ENCODE measurements at places on chromosomes 13 and 19. TPM values are rescaled to one million over a fixed set of nuclear protein-coding genes. Genes with fewer than 3 reads are reported as not detected.

DNA sequence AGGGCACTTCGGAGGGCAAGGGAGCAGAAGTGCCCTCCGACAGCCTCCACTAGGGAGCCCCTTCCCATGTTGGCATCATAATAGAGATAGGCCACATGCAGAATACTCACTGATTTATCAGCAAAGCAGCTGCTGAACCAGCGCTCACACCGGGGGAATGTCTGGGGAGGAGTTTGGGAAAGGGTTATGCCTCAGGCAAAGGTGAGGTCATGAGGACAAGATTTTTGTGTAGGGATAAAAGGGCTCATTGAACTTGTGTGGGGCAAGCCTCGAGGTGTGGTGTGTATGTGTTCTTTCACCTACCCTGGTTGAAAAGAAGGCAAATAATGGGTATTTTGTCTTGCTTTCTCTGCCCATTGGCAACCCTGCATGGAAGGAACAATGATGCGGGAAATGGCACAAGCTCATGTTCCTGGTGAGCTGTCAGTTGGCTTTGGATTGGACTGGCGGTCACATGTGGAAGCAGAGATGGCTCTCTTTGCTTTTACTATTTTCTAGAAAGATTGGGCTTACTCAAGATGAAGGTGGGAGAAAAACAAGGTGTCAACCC is 39.1 kb upstream of the SLC7A9 start:
- DNase-seq: no peak

DNA sequence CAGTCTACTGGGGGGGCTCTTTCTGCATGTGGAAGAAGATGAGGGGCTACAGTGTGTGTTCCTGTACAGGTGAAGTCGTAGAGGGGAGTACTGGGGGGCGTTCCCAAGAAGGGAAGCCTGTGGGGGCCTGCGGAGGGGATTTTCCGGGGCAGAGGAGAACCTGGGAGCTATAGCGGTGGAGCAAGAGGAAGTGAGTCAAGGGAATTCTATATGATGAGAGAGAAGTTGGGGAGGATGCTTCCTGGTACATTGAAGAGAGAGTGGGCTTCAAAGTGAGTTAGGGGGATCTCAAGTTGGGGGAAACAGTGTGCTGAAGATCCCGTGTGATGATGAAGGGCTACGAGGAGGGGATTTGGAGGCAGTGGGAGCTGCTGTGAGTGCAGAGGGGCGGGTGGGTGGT is 1.9 kb upstream of the CACNG8 start:
- DNase-seq: no peak

- no peak for DNase-seq
Observed at GRCh38 chr19:51468545-51468920, 9.8 kb upstream of the CEACAM18 start.

The SCN1B gene
- 1.5 TPM for total RNA-seq

The MYO9B gene
- total RNA-seq: 112 TPM

Measured in activated naive CD4-positive, alpha-beta T cell treated with anti-CD3 and anti-CD28 coated beads, Interleukin-2, amount 50 U/mL, for 72 hours (primary cell).